Activated T-cell treated with anti-CD3 and anti-CD28 coated beads for 4 hours (primary cell): ENCODE measurements at places on chromosomes 16 and 17.

- no peak for DNase-seq
These were observed 372.7 kb upstream of the CDH11 start for GRCh38 chr16:65494609-65495008.

GRCh38 chr16:13936596-13937081 lies 16.7 kb downstream of the ERCC4 start:
- DNase-seq, result no peak

GRCh38 chr17:80125656-80126448 lies 21.1 kb downstream of the EIF4A3 start:
- no peak for DNase-seq

DNA sequence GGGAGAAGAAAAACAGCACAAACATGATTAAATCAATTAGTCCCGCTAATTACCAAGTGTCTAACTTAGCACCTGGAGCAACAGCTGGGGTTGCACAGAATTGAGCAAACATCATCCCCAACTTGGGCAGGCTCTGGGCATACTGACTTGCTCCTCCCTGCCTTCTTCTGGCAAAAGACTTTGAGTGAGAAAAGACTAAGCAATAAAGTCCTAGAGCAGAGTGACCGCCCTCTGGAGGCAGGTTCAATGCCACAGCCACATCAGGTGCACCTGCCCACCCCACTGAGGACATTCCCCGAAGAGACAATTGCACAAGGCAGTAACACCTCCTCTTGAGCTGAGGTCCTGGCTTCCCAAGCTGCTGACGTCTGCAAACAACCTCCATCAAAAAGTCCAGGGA lies 358.3 kb downstream of the SOX9 start:
- DNase-seq, result no peak

DNA sequence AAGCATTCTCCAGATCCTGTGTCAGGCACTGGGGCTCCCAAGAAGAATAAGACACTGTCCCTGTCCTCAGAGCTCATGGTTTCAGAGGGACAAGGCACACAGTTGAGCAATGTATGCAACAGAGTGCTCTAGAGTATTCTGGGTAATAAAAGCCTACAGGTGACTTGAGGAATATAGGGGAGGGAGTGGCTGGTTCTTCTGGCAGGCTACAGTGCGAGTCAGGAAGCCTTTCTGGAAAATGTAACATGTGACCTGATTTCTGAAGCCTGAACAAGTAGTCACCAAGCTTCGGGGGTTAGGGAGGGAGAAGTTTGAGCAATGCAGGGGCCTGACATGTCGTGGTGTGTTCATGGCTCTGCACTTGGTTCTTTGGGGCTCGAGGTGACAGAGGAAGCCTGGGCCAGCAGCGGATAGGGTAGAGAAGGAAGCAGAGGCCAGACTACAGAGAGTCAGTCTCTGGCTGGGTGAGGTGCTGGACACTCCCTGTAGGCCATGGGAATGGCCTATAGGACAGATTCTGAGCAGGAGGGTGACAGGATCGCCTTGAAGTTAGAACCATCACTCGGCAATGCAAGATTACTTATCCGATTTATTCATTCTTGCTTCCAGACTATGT lies 16.0 kb upstream of the LRRC75A start:
- DNase-seq, result no peak

DNA sequence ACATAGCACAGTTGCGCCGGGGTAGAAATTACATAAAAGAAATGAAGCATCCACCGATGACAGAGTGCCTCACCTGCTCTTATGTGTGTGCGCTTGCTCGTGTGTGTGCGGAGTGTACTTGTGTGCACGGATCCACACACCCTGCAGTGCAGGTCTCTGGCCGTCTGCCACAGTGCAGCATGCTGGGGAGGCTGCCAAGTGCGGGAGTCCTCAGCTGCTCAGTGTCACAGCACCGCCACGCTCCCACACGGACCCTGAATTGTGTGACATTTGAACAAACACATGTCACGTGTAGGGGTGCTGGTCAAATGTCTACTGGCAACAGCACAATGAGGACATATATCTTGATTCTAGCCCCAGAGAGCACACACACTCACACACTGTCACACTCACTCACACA lies 243.0 kb upstream of the MYOCD start:
- no peak for DNase-seq

DNA sequence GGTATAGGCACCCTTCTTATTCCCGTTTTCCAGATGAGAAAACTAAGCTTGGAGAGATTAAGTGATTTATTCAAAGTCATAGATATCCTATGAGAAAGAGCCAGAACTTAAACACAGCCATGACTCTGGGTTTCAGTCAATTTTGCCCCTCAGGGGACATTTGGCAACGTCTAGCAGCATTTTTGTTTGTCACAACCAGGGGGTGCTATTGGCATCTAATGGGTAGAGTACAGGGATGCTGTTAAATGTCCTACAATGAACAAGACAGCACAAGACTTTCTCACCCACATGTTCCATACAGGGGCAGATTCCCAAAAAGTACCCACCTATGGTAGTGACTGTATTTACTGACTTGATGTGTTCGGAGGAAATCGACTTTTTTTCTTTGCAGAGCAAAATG lies 4.8 kb upstream of the SHISA9 start:
- no peak for DNase-seq

GRCh38 chr16:55047903-55048497 lies 117.3 kb downstream of the IRX5 start:
- no peak for DNase-seq

DNA sequence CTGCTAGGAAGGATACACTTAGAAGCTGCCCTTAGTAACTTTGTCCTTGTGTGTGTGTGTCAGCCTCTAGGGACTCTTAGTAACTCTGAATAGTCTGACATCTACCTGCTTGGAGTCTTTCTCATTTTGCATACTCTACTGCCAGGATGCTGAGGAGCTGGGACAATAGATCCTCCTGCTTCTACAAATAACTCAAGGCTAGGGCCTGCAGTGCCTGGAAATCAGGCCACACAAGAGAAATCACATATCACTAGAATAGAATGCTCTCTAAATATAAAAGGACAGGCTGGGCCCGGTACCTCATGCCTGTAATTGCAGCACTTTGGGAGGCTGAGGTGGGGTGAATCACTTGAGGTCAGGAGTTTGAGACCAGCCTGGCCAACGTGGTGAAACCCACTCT lies 38.5 kb upstream of the SLC25A19 start:
- DNase-seq, result no peak

- DNase-seq, result no peak
These were observed 4.8 kb downstream of the KLHL11 start for GRCh38 chr17:41860254-41860931.
